ENCODE measurements at places on chromosomes 16 and 17. TPM values are rescaled to one million over a fixed set of nuclear protein-coding genes. Genes with fewer than 3 reads are reported as not detected.

The RECQL5 gene
- total RNA-seq: 36.2 TPM

The NXPH3 gene
- total RNA-seq: 0.25 TPM

The NPW gene
- total RNA-seq: 1.9 TPM

The VASN gene
- not detected for total RNA-seq
